ENCODE measurements at places on chromosomes 5 and 9.

- DNase-seq: no peak
Observed at GRCh38 chr9:129414377-129414992, 206.4 kb downstream of the C9orf50 start.

- no peak for DNase-seq
Observed at GRCh38 chr9:90795084-90795483, 6.5 kb upstream of the SYK start.

DNA sequence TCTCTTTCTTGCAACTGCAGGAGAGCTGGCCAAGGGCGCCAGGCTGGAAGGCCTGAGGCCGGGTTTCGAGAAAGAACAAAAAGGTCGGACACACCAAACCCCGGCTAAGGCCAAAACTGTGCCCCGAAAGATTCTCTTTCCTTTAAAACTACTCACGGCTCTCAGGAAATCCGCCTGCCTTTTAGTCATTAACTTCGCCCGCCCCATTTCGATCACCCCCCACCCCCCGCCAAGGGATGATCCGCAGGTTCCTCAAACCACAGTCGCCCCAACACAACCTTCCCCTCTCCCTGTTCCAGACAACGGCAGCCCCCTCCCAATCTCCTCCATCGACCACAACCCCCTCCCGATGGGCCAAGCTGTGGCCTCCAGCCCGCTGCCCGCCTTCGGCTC lies 536 bp downstream of the FEM1C start:
- no peak for DNase-seq

DNA sequence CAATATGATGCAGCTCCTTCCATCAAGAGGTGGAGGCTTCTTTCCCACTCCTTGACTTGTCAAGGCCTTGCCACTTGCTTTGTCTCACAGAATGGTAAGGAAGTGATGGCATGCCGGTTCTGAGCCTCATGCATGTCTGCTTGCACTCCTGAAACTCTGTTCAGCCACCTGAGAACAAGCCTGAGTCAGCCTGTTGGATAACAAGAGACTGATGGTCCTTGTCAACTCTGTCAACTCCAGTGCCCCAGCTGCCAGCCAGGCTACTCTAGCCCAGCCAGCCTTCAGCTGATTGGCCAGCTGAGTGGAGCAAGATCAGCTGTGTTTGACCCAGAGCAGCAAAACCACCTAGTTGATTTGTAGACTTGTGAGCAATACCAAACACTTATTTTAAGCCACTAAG lies 4.4 kb upstream of the TENT4A start:
- no peak for DNase-seq

DNA sequence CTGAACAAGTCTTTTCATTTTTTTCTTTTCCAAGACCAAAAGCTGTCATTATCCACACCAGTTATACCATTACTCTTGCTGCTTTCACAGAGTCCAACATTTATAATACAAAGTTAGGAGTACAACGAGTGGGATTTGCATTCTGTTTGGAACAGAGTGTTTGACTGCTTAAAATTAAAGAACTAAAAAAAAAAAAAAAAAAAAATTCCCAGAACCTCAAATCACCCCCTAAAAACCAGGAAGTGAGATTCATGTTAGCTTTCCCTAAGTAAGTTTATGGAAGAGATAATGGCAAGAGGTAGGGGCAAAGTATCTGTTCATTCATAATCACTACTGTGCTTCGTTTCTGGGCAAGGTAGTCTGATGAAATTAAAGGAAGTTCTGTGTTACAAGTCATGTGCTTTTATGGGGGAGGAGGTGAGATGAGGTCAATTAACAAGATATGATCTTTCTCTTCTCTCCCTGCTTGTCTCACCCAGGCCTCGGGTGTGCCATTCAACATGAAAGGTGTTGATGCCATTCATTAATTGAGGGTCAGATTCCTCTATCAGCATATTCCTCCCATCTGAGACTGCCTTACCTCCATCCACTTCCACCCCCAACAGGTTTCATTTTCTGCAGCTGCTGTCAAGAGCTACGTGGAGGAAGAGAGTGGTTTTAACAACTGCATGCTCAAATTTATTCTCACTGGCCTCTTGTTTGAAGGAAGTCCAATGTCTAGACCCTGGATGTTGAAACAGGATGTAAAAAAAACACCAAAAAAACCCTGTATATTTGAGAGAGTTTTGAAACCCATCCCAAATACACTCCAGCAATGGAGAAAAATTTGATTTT lies 58.1 kb downstream of the MARCHF3 start:
- DNase-seq: peak; percentile 60

DNA sequence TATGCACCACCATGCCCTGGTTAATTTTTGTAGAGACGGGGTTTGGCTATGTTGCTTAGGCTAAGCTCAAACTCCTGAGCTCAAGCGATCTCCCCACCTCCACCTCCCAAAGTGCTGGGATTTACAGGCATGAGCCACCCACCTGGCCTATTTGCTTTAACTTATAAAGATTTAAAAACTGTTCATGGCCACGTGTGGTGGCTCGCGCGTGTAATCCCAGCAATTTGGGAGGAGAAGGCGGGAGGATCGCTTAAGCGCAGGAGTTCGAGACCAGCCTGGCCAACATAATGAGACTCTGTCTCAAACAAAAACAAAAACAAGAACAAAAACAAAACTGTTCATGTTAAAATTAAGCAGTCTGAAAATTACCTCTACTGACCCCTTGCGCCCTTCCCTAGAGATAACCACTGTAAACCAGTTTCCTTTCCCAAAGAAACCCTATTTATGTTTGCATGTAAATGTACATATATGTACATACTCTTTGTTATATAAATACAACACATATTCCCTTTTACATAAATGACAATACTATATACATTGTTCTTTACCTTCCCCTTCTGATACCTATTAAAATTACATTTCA lies 1.5 kb downstream of the AK6 start:
- no peak for DNase-seq

- DNase-seq: peak; percentile 67
Observed at GRCh38 chr9:107484117-107484723, 5.3 kb downstream of the KLF4 start.

GRCh38 chr9:107312376-107313050 lies 29.4 kb downstream of the RAD23B start:
- no peak for DNase-seq

- no peak for DNase-seq
Observed at GRCh38 chr5:39213447-39214207, 5.7 kb downstream of the FYB1 start.

GRCh38 chr5:126360467-126360866 lies 62.7 kb upstream of the GRAMD2B start:
- DNase-seq: no peak

GRCh38 chr5:126002222-126002897 lies 420.8 kb upstream of the GRAMD2B start:
- DNase-seq: no peak

DNA sequence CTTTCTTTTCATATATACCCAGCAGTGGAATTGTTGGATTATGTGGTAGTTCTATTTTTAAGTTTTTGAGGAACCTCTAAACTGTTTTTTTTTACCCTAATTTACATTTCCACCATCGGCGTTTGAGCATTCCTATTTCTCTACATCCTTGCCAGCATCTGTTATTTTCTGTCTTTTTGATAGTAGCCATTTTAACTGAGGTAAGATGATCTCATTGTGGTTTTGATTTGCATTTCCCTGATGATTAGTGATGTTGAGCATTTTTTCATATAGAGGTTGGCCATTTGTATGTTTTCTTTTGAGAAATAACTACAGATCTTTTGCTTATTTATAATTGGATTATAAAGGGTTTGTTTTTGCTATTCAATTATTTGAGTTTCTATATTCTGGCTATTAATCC lies 71.7 kb upstream of the TNC start:
- no peak for DNase-seq

DNA sequence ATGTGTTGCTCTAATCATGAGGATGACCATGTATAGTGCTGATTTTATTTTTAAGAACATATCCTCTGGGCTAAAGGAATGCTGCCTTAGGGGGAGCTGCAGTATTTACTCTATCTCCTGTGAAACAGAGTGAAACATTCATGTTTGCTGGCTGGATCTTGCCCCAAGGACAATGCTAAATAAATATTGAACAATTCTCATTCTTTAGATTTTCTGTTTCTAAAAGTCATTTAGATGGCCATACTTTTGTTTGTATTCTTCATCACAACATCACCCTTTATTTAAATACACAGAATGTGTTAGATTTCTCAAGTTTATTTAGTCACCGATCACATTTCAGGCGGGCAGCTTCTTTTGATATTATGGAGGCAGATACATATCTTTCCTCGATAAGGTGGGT lies 103.3 kb downstream of the ARHGEF28 start:
- DNase-seq: no peak

- no peak for DNase-seq
Observed at GRCh38 chr5:41252036-41252435, 38.7 kb upstream of the C6 start.

DNA sequence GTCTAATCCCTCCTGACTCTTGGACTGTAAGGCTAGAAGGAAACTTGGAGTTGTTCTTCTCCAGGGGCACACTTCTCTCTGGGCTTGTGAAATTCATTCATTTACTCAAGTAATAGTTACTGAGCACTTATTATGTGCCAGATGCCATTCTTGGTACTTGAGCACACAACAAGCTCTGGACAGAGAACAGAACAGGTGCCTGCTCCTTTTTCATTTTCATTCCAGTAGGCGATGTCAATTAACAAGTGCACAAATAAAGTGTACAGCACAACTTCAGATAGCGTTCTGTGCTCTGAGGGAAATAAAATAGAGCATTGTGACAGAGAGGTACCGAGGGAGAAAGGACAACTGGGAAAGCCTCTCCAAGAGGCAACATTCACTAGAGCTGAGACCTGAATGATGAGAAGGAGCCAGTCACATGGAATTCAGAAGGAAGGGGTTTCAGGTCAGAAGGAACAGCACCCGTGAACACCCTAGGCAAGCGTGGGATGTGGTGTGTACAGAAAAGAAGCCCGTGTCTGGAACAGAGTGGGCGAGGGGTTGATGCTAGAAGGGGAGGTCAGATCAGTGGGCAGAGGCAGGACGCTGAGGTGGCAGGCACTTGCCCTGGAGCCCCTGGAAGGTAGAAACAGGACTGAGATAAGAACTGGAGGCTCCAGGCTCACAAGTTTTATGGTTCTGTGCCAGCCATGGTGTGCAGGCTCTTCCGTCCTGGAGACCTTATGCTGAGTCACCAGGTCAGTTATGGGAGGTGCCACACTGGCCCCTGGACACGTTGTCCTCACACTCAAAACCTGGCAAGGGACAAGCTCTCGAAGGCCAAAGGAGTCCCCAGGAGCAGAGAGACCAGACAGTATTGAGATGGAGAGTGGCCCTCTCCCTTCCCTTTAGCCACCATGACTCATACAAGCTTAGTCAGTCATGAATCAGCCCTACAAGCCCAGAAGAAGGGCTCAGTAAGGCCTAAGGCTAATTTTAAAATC lies 7.2 kb upstream of the ABLIM3 start:
- DNase-seq: no peak

- no peak for DNase-seq
Observed at GRCh38 chr9:3205421-3206095, 320.2 kb downstream of the RFX3 start.

DNA sequence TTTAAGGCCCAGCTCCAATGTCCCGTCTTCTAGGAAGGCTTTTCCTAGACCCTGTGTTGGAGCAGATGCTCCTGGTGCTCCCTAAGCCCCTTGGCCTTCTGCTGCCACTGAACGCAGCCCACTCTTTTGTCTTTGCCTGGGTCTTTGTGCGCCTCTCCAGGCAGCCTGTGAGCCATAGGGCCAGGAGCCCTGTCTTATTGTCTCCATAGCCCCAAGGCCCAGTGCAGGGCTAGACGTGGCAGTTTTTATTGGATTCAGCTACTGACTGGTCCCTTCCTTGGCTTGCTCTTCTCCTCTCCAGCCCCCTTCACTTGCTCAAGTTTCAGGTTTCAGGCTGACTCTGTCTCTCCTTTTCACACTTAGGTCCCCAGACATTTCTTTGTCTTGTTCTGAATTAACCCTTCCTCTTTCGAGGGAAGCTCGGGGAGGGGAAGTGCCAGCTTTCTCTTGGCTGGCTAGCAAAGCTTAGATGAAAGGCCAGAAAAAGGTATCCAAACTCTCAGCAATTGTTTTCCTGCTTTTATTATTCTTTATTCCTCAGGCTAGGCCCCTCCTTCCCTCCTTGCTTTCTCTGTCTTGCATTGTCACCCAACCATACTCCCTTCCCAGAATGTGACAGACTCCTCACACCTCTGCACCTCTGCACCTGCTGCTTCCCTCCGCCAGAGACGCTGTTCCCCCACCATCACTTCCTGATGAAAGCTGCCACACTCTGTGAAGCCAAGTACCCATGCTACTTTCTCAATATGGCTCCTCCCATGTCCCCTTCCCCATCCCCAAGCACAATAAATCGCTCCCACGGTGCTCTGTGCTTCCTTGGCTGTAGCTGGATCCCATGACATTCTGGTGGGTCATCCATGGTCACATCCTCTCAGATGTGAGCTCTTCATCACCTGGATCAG lies 101.6 kb upstream of the CPEB4 start:
- peak; percentile 59 for DNase-seq

DNA sequence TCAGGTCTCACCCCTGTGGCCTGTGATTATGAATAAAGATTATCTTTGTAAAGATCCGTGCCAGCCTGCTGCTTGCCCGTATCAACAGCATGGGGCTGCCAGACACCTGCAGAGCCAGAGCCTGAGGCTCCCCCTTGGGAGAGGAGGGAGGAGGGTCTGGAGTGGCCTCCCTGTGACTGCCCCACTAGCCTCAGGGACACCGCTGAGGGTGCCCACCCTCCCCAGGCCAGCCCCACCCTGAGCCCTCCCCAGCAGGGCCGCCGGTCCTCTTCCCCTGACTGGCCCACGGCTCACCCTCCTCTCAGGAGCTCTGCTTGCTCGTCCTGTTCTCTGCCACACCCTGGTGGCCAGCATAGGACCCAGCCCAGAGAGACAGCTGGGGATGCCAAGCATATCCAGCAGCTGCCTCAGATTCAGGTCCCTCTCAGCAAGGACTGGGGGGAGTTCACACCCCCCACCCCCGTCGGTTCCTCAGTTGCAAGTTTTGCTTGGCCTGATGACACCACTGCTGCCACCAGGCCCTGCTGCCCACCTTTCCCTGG lies 1.9 kb downstream of the SSNA1 start:
- no peak for DNase-seq

DNA sequence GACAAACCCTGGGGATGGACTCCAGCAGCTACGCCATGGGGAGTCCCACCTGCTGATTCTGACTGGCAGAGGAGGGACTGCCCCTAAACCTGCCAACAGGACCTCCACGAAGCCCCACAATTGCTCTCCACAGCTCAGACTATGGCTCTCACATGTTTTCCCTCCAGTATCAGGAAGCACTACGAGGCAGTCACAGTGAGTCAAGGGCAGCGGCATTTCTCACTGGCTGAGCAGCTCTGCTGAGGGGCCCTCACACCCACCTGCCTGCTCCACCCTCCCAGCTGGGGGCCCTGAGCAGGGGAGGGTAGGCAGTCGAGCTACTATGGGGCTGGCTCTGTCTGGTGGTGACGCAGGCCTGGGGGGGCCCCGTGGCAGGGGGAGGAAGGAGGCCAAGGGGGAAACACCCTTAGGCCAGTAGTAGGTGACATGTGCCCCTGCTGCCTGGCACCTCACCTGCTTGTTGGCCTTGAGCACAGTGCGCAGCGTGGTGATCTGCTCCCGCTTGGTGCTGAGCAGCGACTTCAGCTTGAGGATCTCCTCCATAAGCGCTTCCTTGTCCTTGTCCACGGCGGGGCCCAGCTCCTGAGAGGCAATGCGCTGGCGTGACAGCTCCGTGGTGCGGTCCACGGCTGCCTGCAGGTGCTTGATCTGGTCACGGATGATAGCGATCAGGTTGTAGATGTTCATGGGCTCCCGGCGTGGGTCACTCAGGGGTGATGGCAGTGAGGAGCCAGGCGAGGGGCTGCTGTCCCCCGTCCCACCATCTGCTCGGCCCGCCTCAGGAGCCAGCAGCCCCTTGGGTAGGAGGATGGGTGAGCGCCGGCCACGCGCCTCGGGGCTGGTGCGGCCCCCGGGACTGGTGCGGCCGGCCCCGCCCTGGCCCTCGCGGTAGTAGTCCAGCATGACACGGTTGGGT lies 46.3 kb downstream of the BICD2 start:
- no peak for DNase-seq

- DNase-seq: no peak
Observed at GRCh38 chr9:118674942-118675341, 694.3 kb downstream of the BRINP1 start.

Measured in GM13977 (cell line).